ENCODE measurements at places on chromosomes 1 and 21. TPM values are rescaled to one million over a fixed set of nuclear protein-coding genes. Genes with fewer than 3 reads are reported as not detected.

SAMSN1 gene
- 2.0 TPM for polyA plus RNA-seq

NEXN gene
- polyA plus RNA-seq, result 279 TPM

PDPN gene
- 29.1 TPM for polyA plus RNA-seq

AIDA gene
- 40.9 TPM for polyA plus RNA-seq

RAB42 gene
- polyA plus RNA-seq, result 10.1 TPM

STIL gene
- polyA plus RNA-seq, result 3.9 TPM

ZNHIT6 gene
- 20.7 TPM for polyA plus RNA-seq

OPTC gene
- polyA plus RNA-seq, result not detected

RXFP4 gene
- 0.65 TPM for polyA plus RNA-seq

DNA sequence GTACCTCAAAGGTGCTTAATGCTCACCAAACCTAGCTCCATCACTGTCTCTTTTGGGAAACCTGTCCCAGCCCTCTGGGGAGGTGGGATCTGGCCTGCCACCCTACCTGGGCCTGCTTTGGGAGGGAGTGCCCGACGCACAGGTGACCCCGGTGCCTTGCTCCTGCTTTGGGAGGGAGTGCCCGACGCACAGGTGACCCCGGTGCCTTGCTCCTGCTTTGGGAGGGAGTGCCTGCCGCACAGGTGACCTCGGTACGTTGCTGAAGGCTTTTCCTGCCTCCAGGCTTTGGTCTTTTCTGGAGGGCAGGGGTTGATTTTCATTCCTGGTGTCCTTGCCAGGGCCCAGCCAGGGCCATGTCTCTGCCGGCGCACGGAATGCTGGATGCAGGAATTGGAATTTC, 25.2 kb upstream of the C1orf174 start:
- DNase-seq, result no peak

GRCh38 chr1:77407738-77408375, 126.0 kb downstream of the AK5 start:
- no peak for DNase-seq

DNA sequence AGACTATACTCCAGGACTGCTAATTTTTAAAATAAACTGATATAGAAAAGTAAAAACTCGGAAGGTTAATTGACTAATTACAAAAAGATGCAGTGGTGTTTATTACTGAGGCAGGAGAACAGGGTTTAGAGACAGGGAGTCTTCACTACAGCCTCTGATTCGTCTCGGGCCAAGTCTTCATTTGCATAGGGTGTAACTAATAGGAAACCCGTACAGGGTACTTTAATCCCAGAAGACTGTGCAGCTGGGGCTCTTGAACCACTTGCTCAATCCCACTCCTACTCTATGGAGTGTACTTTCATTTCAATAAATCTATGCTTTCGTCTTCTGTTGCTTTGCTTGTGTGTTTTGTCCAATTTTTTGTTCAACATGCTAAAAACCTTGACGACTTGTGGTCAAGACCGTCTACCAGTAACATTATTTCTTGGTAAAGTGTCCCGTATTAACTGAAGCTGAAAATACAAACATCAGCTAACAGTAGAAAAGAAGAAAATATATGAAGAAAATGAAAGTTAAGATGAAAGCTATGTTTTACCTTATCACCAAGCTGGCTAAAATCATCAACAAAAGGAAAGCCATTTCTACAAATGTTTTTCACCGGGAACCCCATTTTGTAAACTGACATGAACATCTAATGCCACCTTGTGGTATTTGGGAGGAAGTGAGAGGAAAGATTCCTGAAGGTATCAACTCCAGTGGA, 8.0 kb downstream of the SDHB start:
- peak; percentile 76 for DNase-seq

DNA sequence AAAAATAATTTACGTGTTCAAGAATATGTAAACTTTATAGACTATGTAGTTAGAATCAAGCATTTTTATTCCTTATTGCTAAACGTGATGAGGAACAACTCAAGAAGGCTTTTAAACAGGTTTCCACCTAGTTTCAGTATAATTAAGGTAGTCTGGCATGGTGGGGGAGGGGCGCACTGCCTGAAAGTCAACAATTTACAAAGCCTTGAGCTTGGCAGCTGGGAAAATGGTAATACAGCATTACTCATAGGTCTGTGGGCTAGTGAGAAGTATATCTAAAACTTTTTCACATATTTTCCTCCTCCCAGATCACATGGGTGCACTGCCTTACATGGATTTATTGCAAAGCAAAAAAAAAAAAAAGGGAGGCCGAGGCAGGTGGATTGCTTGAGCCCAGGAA, 75.2 kb downstream of the EVI5 start:
- no peak for DNase-seq

GRCh38 chr1:112955773-112956543, at the start of gene SLC16A1:
SLC16A1 (minus strand) TSS chr1:112956196; CDS start chr1:112929308, 26,888 bp downstream.
- DNase-seq, result peak; percentile 97

- DNase-seq, result no peak
These were observed 23.9 kb downstream of the TTC34 start for GRCh38 chr1:2777424-2778219.

GRCh38 chr1:152143150-152143887, 15.7 kb downstream of the RPTN start:
- no peak for DNase-seq

GRCh38 chr1:15418806-15419515, 9.3 kb downstream of the EFHD2 start:
- no peak for DNase-seq

DNA sequence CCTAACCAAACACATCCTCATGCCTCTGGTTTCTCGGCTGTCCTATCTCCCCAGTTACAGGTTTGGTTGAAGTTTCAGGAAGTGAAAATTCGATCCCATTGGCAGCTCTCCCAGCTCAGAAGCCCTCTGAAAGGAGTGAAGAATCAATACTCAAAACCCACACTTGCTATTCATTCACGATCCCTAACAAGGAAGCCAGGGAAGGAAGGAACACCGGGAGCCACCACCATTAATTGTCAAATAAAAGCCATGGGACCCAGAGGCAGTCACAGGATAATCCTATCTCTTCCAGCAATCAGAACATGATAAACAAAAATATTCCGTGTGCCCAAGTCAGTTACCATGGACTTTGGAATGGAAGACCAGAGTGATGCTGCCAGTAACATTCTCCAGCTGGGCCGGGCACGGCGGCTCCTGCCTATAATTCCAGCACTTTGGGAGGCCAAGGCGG, 7.0 kb downstream of the TMPRSS2 start:
- no peak for DNase-seq

GRCh38 chr21:46557919-46558392, 46.9 kb downstream of the S100B start:
- DNase-seq, result no peak

DNA sequence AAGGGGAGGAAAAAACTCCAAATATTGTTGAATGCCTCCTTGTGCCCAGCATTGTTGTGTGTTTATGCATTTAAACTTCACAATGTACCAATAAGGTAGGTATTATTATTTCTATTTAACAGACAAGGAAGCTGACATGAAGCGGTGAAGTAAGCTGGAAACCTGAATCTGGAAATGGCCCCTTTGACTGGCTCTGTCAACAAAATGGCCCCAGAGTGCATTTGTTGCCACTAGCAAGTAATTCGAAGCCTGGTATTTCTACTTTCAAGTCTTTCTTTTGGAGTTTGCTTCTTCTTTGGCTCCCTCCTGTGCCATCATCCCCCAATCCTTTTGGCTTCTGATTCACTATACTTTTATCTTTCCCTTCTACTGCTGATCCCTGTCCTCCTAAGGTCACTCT, 23.1 kb downstream of the CRYZL1 start:
- no peak for DNase-seq

- DNase-seq, result peak; percentile 59
These were observed 55.9 kb downstream of the MT1HL1 start for GRCh38 chr1:236948381-236948780.

- DNase-seq, result peak; percentile 92
These were observed 55.0 kb downstream of the SLX9 start for GRCh38 chr21:44994695-44995342.

DNA sequence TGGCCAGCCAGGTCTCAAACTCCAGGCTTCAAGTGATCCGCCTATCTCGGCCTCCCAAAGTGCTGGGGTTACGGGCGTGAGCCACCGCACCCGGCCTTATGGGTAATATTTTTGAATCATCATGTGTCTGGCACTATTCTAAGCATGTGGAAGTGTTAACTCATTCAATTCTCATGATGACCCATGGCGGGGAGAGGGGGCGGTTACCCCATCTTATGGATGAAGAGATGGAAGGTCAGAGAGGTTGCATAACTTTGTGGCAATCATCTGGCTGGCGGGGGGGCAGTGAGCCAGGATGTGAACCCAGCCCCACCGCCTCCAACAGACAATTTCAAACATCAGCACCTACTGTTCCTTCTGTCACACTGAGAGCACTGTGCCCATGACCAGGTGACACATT, 11.5 kb upstream of the TAS1R2 start:
- no peak for DNase-seq

GRCh38 chr1:36023098-36023769, 60.7 kb upstream of the TEKT2 start:
- no peak for DNase-seq

Measured in muscle of leg (tissue), 16 donors.